NCI-H1105 treated with DMSO at 0.1 percent for 48 hours (cell line): ENCODE measurements at places on chromosomes 3 and 15.

- DNase-seq: no peak
Measured at GRCh38 chr3:149288655-149289054, 44.8 kb downstream of the TM4SF18 start.

GRCh38 chr15:79002581-79002980 lies 57.7 kb upstream of the CTSH start:
- DNase-seq: no peak

- DNase-seq: no peak
Measured at GRCh38 chr3:194300382-194300758, 50.8 kb downstream of the CPN2 start.

- no peak for DNase-seq
Measured at GRCh38 chr3:61547625-61548024, 13.7 kb upstream of the PTPRG start.

- DNase-seq: no peak
Measured at GRCh38 chr3:153634683-153635082, 472.7 kb downstream of the RAP2B start.

DNA sequence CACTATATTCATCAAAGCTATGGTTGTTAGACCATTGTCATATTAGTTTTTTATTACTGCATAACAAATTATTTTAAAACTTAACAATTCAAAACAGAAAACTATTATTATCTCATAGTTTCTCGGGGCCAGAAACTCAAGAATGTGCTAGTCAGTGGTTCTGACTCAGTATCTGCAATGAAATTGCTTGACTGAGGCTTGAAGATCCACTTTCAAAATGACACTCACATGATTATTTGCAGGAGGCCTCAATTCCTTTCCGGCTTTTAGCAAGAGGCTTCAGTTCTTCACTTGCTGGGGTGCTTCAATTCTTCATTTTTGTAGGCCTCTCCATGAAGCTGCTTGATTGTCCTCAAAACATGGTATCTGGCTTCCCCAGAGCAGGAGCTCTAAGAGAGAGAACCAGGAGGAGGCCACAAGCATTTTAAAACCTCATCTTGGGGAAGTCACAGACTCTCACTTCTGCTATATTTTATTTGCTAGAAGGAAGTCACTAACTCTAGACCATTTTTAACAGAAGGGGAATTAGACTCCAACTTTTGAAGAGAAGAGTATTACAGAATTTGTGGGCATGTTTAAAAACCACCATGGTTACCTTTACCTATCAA lies 383.7 kb downstream of the MFSD1 start:
- no peak for DNase-seq
